ENCODE measurements at places on chromosomes 3 and 15.
A peak's percentile ranks its signal among the peaks of the same experiment; 100 is the strongest.

GRCh38 chr3:38793721-38794120 is 22.3 kb downstream of the SCN10A start:
- no peak for DNase-seq

DNA sequence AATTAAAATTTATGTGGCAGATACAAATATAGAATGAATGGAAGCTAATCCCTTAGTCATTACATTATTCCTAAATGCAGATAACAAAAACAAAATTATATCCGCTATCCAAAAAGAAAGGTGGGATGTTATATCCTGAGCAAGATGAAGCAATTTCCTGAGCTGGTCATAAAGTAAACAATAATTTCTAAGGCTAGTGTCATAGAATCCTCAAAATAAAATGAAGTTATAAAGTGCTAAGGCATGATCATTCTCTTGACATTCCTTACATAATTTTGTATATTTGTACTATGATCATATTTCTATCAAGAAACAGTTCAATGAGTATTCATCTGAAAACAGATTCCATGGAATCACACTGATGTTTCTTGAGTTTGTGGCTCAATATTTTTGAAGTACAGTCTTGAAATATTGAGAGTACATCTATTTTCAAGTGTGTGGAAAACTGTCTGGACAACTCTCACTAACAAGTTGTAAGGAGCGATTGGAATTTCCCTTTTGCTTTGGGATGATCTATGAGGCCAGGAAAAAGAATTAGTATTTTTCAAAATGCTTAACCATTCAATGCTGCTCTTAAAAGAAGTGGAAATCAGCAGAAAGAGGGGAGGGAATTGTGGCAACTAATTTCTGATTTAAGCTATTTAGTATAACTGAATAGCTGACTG is 92.4 kb downstream of the ABI3BP start:
- DNase-seq: peak; percentile 55

GRCh38 chr15:45714590-45715488 is 80.0 kb downstream of the SQOR start:
- DNase-seq: peak; percentile 56

- peak; percentile 2 for DNase-seq
Measured at GRCh38 chr15:100201376-100202280, 140.1 kb downstream of the ADAMTS17 start.

Data from fibroblast of skin of back (primary cell).